ENCODE measurements at places on chromosomes 7 and 10.

DNA sequence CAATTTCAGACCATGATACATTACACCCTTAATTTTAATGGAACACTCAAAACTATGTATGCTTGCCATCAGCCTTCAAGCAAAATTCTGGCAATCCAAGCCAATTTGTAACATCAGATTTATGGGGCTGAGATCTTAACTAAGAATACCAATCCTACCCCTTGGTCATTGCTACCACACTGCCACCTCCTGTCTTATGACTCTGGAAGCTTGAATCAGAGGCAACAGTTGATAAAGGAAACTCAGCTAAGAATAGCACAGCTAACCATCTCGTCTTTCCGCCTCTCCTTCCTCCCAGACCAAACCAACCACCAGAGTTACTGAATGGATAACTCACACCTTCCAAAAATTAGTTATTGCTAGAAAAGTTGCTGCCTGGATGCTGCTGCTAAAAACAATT, 7.4 kb downstream of the IGF2BP3 start:
- no peak for DNase-seq

DNA sequence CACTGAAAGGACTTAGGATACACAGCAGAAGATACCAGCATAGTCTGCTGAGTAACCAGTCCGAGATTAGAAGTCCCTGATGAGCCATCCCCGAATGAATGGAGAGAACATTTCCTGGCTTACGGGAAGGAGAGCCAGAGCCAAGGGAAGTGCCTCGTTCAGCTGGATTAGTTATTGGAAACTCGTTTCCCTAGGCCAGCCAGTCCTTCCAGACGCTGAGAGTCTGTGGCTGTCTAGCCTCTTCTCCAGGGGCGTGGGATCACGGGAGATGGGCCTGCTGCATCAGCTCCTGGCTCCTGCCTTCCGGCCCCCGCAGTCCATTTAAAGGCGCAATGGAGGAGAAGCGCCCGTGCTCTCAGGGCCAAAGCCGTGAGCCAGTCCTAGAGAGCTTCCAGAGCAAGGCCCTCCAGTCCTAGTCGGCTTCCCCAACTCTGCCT, 712.8 kb downstream of the PARD3 start:
- DNase-seq, result peak; percentile 86

DNA sequence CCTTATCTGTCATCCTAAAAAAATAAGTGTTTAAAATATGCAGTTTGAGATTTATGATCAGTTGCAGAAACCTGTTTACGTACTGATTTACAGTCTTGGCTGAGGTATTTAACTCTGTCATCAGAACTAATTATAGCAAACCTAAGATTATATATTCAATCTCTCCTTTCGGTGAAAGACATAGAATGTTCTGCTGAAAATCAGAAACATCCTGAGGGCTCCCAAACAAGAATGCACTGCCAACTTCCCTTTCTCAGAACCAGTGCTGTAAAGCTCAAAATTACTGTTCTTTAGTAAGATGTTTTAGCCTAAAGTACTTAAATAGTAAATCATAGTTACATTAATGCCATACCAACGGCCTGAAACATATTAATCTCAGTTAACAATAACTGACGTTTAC, 34.3 kb downstream of the FAM204A start:
- no peak for DNase-seq

DNA sequence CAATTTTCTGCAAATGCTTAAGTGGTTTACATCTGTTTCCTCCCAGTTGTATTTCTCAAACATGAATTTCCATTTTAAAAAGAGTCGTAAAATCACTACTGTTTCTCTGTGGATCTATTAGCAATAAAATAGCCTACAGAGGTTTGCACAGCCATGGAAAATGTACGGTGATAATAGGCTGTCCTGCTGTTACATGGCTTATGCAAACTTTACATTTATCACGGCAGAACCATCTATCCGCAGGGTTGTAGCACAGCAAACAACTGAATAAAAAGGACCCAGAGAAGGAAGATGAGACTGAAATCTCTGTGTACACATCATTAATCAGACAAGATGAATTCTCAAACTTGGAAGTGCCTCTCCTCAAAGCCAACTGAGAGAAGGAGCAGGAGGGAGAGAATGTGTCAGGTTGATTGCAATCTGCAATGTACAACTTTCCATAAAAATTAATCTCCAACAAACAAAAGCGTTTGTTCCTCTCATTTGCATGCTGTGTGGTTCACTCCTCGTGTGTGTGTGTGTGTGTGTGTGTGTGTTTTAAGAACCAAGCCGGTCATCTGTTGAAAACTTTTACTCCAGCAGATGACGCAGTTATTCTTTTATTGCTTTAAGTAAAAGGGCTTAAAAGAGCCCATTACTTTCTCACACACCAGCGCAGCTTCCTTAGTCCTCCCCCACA, 279.3 kb downstream of the SKAP2 start:
- no peak for DNase-seq

DNA sequence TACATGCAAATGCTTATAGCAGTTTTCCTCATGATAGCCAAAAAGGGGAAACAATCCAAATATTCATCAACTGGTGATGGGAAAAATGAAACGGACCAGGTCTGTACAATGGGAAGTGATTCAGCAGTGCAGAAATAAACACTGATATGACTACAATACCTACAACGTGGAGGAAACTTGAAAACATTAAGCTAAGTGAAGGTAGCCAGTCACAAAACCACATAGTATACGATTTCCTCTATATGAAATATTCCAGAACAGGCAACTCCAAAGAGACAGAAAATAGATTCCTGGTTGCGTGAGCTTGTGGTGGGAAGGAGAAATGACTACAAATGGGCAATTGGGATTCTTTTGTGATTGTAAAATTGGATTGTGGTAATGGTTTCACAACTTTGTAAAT, 263.1 kb upstream of the PITRM1 start:
- no peak for DNase-seq

- DNase-seq, result no peak
Observed at GRCh38 chr7:159086301-159086925, 58.3 kb downstream of the VIPR2 start.

GRCh38 chr10:131804551-131805295, 96.1 kb upstream of the PPP2R2D start:
- DNase-seq, result no peak

GRCh38 chr7:1030444-1031070, 13.8 kb upstream of the GPR146 start:
- no peak for DNase-seq

GRCh38 chr10:110353244-110354119, 48.8 kb upstream of the SMNDC1 start:
- DNase-seq, result no peak

- DNase-seq, result no peak
Observed at GRCh38 chr7:149217570-149217969, 21.9 kb upstream of the ZNF212 start.
